ENCODE measurements at places on chromosomes 5 and 9. TPM values are rescaled to one million over a fixed set of nuclear protein-coding genes. Genes with fewer than 3 reads are reported as not detected.
A peak's percentile ranks its signal among the peaks of the same experiment; 100 is the strongest.

The TMEM215 gene
- polyA plus RNA-seq = 0.03 TPM

- DNase-seq = peak; percentile 75
These were observed 632.5 kb downstream of the SLCO4C1 start for GRCh38 chr5:101663543-101663942.

- no peak for DNase-seq
These were observed 237.3 kb upstream of the TUT7 start for GRCh38 chr9:86591472-86591871.

DNA sequence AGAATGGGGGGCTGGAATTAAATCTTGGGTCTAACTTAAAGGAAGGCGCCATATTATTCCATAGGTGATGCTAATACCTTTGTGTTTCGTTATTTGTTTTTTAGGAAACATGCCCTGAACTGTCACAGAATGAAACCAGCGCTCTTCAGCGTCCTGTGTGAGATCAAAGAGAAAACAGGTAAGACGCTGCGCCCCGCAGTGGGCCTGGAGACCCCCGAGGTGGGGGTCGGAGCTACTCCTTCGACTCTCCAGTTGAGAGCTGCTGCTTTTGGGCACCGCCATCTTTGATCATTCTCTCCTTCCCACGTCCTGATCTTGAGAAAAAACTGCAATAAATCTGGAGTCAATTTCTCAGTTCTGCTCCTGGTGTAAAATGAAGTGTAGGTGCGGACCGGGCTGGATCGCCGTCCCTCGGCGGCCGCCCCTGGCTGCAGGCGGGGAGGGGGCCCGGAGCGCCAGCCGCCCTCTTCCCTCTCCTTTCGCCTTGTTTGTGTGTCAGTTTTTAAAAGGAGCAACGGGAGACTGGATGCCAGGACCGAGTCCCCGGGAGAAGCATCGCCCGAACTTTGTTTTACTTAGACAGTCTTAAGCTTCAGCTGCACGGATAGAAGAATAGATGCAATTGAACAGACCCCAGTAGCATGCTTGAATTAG lies 1.4 kb downstream of the PBX3 start:
- DNase-seq = no peak

The MARCOL gene
- 0.11 TPM for polyA plus RNA-seq

- no peak for DNase-seq
These were observed 235.5 kb upstream of the CDH18 start for GRCh38 chr5:20223451-20223850.

GRCh38 chr5:149404746-149405549 lies 25.9 kb upstream of the IL17B start:
- peak; percentile 25 for DNase-seq

GRCh38 chr5:171920765-171921391 lies 85.6 kb downstream of the FBXW11 start:
- DNase-seq = no peak

GRCh38 chr9:13491493-13492424 lies 212.3 kb upstream of the MPDZ start:
- no peak for DNase-seq

The PDE6A gene
- 0.20 TPM for polyA plus RNA-seq

GRCh38 chr9:113581865-113582697 lies 118.6 kb downstream of the RGS3 start:
- DNase-seq = no peak

DNA sequence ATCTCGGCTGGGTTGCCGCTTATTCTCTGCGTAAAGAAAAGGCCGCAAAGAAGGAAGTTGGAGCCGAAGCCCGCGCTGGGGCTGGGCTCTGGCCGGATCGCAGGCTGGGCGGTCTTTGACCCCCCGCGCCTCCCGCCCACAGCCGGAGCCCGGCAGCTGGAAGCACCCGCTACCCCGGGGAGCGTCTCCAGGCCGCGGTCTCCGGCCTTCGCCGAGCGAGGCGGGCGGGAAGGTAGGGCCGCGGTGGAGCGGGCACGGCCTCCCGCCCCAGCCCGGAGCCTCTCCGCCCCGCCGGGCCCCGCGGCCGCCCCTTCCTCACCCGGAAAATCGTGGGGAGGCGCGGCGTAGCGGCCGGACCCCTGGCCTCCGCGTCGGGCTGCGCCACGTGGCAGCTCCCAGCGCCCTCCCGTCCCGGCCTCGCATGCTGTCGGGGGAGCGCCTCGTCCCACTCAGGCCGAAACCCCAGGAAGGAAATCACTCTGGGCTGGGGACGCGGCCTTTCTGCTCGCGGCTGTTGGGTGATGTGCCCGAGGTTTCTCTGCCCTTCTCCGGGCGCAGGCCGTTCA lies 12.0 kb downstream of the FOXD1 start:
- DNase-seq = no peak

The PSMD5 gene
- polyA plus RNA-seq = 34.6 TPM

DNA sequence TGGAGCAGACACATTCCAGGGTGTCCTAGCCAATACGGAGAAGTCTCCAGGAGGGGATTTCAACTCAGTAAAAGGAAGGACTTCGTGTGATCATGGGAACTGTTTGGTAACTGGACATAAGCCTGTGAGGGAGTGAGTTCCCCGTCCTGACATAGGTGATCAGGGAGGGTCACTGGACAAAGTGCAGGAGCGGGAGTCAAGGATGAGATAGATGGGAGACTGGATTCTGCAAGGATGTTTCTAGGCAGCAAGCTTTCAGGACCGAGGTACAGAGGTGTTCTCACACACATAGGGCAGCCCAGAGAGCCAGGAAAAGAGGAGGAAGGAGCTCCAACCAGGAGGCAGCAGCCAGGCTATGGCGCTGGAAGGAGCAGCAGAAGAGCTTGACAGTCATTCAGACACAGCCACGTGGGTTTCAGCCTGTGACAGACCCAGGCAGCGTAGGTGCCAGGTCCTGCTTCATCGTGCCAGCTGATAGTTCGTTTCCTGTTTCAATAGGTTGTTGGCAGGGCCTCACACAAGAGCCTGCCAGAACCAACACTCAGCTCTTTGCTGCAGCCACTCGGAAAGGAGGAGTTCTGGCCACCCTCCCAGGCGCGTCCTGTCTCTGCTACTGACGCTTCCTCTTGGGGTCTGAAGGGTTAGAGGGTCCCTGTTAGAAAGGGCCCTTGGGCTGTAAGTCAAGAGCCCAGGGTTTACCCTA lies 84.1 kb downstream of the AMBP start:
- DNase-seq = no peak

The UAP1L1 gene
- polyA plus RNA-seq = 4.8 TPM

DNA sequence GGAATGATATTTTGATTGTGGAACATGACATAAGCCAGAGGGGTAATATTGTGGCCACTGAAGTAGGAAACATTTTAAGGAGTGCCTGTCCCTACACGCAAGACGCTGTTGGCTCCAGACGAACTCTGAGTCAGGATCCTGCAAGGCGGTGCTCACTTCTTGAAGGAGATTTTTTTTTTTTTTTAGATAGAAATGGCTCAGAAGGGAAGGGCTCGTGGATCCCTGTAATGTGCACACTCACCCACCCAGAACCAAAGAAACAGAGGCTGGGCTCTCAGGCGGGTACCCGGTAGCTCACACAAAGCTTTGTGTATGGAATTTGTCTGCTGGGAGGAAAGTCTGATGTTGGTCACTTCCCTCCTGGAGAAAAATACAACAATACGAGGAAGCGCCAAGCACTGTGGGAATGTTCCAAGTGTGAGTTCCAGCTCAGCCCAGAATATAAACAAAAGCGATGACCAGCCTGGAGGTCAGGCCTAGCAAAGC lies 25.7 kb downstream of the RAPGEF1 start:
- peak; percentile 61 for DNase-seq

GRCh38 chr9:137621131-137621757 lies 2.4 kb downstream of the EHMT1 start:
- no peak for DNase-seq

GRCh38 chr9:38439291-38439915 lies 15.1 kb upstream of the IGFBPL1 start:
- DNase-seq = no peak

The ALDH1A1 gene
- polyA plus RNA-seq = 9,987 TPM

The ATP6V1G1 gene
- polyA plus RNA-seq = 96.7 TPM

DNA sequence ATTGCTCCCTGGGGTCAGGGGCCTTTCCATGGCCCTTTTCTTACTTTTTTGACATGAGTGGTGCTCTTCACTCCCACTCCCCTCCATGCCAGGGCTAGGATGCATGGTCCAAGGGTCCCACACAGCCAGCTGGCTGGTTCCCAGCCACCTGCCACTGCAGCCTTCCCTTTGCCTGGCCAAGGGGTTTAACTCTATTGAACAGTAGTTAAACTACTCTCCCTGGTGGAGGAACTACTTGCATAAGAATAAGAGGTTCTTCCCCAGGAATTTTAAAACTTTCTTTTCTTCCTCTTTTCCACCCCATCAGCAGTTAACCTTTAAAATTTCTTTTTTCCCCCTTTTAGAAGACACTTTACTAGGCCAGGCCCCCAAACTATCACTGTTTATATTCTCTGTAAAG lies 1532.8 kb upstream of the ACO1 start:
- no peak for DNase-seq

GRCh38 chr9:115442054-115442453 lies 324.1 kb upstream of the TNC start:
- DNase-seq = no peak

GRCh38 chr5:89735082-89735481 lies 674.5 kb downstream of the CETN3 start:
- DNase-seq = no peak

The ZSWIM6 gene
- polyA plus RNA-seq = 8.9 TPM

DNA sequence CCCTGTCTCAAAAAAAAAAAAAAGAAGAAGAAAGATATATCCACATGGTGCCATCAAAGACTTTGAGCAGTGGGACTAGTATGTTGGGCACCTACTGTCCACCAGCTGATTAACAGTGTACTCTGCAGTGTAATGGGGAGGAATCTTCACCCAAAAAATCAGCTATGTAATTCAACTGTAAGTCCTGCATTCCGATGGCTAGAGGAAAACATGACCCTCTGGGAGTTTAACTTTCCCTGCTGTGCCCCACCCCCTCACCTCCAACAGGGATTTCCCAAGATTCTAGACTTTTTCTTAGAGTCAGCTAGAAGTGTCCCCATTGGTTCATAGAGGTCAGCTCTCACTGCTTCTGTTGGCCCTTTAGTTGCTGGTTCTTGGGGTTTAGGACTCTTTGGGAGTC lies 221.2 kb upstream of the CLINT1 start:
- no peak for DNase-seq
